ENCODE measurements at places on chromosomes 6 and 20.

GRCh38 chr20:46150943-46151342 lies 32.8 kb downstream of the CD40 start:
- DNase-seq = no peak

- no peak for DNase-seq
Observed at GRCh38 chr6:16058201-16058928, 70.5 kb upstream of the MYLIP start.

GRCh38 chr6:36769676-36770499 lies 69.4 kb downstream of the CPNE5 start:
- DNase-seq = peak; percentile 40

DNA sequence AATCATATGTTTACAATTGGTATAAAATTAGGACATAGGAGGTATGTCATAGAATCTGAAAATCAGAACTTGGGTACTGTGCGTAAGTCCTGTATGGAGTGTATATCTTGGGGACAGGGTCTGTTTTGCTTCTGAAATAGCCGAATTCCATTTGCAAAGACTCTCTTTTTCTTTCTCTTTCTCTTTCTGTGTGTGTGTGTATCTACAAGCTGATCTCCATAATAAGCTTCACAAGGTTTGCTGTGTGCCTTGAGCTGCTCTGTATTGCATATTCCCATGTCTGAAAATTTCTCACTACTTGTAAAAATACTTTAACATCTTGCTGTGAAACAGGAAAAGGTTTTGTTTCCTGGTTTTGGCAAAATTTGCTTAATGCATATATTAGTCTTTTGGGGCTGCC lies 29.5 kb downstream of the STX11 start:
- no peak for DNase-seq
